Stimulated activated CD8-positive, alpha-beta memory T cell treated with anti-CD3 and anti-CD28 coated beads, Interleukin-4, amount 100 ng/mL, for 4 hours (primary cell): ENCODE measurements at places on chromosomes 7 and 10.

GRCh38 chr7:141562036-141562435 is 10.8 kb downstream of the AGK start:
- no peak for DNase-seq

- DNase-seq, result no peak
Observed at GRCh38 chr10:30722956-30723620, 93.5 kb upstream of the LYZL2 start.

- no peak for DNase-seq
Observed at GRCh38 chr7:137345799-137346449, 2.4 kb upstream of the PTN start.

GRCh38 chr10:98453729-98454128 is 7.0 kb upstream of the HPS1 start:
- DNase-seq, result no peak

GRCh38 chr10:119449760-119450461 is 92.6 kb downstream of the RGS10 start:
- DNase-seq, result no peak

DNA sequence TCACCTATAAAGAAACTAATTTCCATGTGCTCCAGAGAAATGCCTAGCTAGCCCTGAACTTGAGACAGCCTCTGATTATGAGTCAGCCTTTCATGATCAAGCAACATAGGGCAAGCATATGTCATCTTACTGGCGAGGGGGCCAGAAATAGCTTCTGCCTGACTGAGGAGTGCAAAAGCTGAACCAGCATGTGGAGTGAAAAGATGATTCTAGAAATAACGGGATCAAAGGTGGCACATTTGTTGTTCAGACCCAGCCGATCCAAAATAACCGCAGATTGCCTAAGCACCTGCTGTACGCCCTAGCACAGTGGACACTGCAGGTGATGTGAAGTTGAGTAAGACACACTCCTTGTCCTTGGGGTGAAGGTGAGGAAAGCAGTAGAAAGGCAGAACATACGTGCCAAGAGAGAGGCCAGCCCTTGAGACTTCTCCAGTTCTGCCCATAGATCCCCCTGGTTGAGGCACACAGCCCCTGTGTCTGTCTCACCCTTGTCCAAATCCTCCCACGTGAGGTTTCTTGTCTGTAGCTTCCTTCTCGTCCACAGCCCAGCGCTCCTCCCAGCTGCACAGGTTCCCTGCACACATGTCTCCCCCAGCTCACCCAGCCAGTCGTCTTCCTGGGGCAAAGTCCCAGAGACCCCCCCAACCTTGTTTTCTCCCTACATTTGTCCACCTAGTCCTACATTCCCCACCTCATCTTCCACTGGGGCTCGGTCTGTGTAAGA is 2.8 kb upstream of the BCL7B start:
- no peak for DNase-seq

DNA sequence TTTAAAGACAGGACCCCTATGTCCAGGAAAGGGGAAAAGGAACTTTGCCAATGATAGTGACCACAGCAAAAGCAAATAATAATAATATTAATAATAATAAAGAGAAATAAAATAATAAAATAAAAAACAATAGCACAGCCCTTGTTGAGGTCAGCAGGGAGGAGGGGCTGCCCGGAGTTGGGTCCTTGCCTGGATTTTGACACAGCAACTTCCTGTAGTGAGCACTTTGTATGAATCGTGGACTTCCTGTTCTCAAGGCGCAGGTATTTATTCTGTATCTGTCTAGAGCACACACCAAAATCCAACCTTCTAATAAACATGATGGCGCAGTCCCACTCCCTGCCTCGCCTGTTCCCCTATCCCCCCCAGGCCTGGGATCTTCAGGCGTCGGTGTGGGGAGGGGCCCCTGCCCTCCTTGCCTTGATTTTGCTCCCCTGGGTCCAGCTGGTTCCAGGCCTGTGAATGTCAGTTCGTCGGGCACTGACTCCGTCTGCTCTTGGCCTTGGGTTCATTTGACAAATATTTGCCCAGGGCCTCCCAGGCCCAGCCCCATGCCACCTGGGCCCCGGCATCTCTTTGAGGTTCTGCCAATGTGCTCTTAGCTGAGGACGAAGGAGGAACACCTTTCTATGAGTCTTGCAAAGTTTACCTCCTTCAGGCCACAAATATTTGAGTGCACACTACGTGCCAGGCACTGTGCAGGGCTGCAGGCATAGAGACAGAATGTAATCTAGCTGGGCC is 13.9 kb downstream of the TRIM8 start:
- DNase-seq, result no peak

DNA sequence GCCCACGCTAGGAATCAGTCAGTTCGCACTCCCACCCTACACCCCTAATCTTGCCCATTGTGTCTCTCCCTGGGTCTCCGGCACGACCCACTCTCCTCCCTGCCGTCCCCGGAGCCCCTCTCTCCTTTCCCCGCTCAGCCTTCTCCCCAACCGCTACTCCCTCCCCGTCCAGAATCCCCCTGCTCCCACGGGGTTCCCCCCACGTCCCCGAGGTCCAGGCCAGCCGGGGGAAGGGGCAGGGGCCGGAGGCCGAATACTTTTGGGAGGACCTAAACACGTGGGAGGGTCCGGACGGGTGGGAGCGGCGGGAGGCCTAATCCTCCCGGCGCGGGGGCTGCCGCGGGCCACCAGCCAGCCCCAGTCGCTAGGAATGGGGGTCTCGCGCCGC is 560 bp downstream of the RARRES2 start:
- DNase-seq, result no peak
